ENCODE measurements at places on chromosomes 4 and X. TPM values are rescaled to one million over a fixed set of nuclear protein-coding genes. Genes with fewer than 3 reads are reported as not detected.
A peak's percentile ranks its signal among the peaks of the same experiment; 100 is the strongest.

The SOX3 gene
- total RNA-seq, result 0.98 TPM

The SPIN2A gene
- 1.2 TPM for total RNA-seq

DNA sequence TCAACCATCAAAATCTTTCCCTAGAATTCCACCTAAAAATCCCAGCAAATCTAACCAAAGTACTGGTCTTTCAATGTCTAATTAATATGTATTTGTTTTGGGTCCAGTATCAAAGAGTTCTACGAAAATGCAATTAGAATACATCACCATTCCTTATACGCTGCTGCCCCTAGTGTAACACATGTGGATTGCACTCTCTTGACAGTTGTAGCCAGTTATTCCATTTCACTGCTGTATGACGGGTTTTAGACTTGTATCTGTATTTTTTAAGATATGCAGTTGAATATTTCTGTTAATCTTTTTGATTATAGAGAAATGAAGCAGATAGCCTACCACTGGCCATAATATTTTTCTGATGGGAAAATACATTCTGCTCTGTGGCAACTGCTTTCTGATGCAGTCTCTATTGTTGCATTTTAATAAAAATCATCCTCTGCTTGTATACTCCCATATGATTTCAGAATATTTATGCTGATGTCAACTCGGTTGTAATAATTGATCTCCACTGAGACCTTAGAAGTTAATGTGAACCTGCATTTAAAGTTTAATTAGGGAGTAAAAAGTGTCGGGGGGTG is 17.1 kb upstream of the PAGE2B start:
- no peak overlapping the region for H3K4me3 ChIP-seq
- H3K27ac ChIP-seq, result peak overlapping the region; percentile 67
- no peaks in the 10 kb centered on the region for H3K36me3 ChIP-seq

The HEPH gene
- total RNA-seq, result 83.9 TPM

- H3K27me3 ChIP-seq, result no peaks in the 10 kb centered on the region
- no peaks in the 10 kb centered on the region for H3K36me3 ChIP-seq
- H3K4me3 ChIP-seq, result no peak overlapping the region
- DNase-seq, result no peak
- H3K27ac ChIP-seq, result no peak overlapping the region
Measured at GRCh38 chr4:100286636-100287035, 96.4 kb upstream of the DDIT4L start.

The ZBTB33 gene
- total RNA-seq, result 17.4 TPM

The CASP3 gene
- total RNA-seq, result 44.8 TPM

The SGCB gene
- 81.1 TPM for total RNA-seq

DNA sequence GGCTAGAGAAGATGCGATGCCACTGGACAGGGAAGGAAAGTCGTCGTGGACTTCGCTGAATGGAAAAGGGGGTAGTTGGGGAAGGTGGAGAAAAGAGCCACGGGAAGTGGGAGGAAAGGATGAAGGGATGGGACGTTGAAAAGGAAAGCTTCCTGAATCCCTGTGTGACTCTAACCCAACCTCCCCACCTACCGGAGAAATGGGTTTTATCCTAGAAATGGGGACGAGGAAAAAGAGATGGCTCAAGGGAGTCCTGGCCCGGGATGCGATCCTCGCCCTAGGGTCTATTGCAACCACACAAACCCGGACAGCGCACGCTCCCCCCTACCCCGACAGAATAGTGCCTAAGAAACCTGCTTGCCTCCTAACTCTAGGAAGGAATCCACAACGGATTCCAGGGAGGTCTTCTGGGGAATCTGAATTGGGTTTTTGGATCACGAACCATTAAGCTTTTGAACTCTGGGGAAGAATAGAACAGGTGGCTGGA is 738 bp upstream of the TSPAN5 start:
- peak; percentile 53 for DNase-seq
- H3K27ac ChIP-seq, result peak overlapping the region; percentile 69
- H3K36me3 ChIP-seq, result no peaks in the 10 kb centered on the region

DNA sequence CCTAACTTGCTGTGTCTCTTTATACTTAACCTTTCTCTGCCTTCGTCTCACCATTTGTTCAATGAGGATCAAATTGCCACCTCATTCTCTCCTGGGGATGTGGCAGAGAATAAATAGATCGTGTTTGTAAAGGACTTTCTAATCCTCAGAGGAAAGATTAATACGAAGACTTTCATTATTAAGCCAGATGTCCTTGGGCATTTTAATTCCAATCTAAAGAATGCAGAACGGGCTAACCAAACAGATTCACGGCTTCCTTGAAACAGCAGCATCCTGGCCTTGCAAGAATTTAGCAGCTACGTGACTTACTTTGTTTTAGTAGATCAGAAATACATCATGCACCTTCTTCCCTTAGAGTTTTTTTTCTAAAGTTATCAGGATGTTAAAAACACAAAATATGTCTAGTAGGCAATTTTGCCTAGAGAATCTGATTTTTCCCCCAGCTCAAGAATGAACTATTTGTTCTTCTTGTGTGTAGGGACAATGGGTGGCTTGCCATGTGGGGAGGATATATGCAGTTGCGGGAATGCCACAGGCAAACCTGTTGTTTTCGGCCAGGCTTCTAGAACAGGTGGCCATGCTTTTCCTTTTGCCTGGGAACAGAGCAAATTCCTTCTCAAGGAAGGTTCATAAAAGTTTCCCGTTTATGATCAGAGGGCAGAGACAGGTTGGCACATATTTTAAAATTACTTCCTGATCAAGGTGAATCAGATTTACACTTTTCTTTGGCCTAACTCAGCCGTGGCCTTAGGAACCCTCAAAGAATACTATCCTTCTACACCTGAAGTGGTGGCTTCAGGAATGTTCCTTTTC is 3.0 kb downstream of the MID1 start:
- DNase-seq, result no peak
- peak overlapping the region; percentile 93 for H3K4me3 ChIP-seq
- H3K4me1 ChIP-seq, result peaks cover 19% of the 10 kb centered on the region
- H3K36me3 ChIP-seq, result no peaks in the 10 kb centered on the region

DNA sequence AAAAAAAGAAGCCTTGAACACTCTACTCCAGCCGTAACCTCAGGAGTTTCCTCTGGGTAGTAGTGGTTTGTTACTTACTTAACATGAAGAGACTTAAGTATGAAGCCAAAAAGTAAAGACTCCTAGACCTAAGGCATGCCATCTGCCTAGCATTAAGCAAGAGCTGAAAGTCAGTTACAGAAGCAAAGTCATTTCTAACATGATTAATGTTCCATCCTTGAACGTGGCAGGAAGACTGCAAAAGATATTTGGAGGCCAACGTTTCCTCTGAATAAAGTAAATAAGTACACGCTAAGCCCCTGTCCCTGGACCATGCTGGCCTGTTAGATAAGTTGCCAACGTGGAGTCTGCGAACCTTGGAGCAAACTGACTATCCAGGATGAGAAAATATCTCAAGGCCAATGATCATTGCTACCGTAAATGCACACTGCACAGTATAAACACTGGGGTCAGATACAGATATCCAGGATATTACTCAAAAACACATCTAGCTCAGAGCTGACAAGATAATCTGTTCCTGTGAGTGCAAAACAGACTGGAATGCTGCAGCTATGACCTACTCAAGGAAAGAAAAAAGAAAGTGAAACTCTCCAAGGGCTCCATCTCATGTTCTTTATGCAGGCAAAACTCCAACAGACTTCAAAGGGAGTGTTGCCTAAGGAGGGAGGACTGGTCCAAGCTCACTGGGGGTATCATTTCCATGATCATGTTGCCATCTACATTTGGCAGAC is 255.8 kb downstream of the COL25A1 start:
- H3K36me3 ChIP-seq, result no peaks in the 10 kb centered on the region
- H3K4me1 ChIP-seq, result no peaks in the 10 kb centered on the region
- peak; percentile 73 for DNase-seq
- H3K27me3 ChIP-seq, result no peaks in the 10 kb centered on the region
- no peak overlapping the region for H3K27ac ChIP-seq
- no peak overlapping the region for H3K4me3 ChIP-seq

DNA sequence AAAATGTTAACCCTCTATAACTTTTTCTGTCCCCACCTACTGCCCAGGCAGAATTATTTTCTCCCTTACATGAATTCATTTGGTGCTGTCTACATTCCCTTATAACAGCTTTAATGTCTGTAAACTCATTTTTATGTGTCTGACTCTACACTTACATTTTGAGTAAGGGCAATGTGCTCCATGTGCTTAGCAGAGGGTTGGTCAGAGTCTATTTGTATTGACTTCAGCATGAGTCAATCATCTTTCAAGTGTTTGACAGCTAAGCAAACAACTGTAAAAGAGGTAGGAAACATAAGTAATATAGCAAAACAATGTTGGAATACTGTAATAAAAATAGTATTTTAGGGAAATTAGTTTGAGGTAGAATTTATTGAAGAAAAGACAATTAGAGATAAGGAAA is 6.3 kb downstream of the IL15 start:
- H3K4me3 ChIP-seq, result no peak overlapping the region
- no peak for DNase-seq
- H3K27me3 ChIP-seq, result no peaks in the 10 kb centered on the region
- H3K4me1 ChIP-seq, result peaks cover 30% of the 10 kb centered on the region
- peak overlapping the region; percentile 77 for H3K27ac ChIP-seq

GRCh38 chr4:144592264-144592663 is 53.7 kb upstream of the HHIP start:
- no peaks in the 10 kb centered on the region for H3K27me3 ChIP-seq
- no peak for DNase-seq
- H3K27ac ChIP-seq, result no peak overlapping the region
- H3K4me3 ChIP-seq, result no peak overlapping the region

GRCh38 chrX:149504915-149505651 is at the start of gene IDS:
Gene IDS (minus strand): TSS chrX:149505306. CDS start chrX:149505137, 169 bp downstream.
- DNase-seq, result peak; percentile 74
- H3K27me3 ChIP-seq, result no peaks in the 10 kb centered on the region
- no peaks in the 10 kb centered on the region for H3K36me3 ChIP-seq

DNA sequence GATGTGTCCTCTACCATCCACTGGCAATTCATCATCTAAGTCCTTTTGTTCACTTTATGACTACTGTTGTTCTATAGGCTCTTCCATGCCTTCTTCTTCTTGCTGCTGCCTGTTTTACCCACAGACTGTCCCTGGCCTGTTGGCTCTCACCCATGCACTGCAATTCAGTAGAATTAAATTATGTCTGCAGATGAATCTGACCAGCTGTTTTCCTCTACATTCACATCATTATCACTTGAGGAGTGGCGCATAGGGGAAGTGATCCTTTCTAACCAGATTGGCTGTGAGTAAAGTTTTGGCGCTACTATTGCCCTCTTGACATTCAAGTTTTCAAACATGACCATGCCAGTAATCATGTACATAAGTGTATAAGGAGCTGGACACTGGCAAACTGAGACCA is 91.7 kb downstream of the FRMPD4 start:
- no peaks in the 10 kb centered on the region for H3K36me3 ChIP-seq
- no peak overlapping the region for H3K27ac ChIP-seq
- H3K4me1 ChIP-seq, result no peaks in the 10 kb centered on the region
- no peak overlapping the region for H3K4me3 ChIP-seq

The CAMK2D gene
- 69.8 TPM for total RNA-seq

The DTHD1 gene
- not detected for total RNA-seq

GRCh38 chrX:44104699-44105098 is 131.5 kb upstream of the NDP start:
- no peak overlapping the region for H3K27ac ChIP-seq
- DNase-seq, result no peak
- no peak overlapping the region for H3K4me3 ChIP-seq
- H3K4me1 ChIP-seq, result no peaks in the 10 kb centered on the region
- H3K27me3 ChIP-seq, result no peaks in the 10 kb centered on the region
- no peaks in the 10 kb centered on the region for H3K36me3 ChIP-seq

- H3K27ac ChIP-seq, result no peak overlapping the region
- H3K4me1 ChIP-seq, result peaks cover 4% of the 10 kb centered on the region
- H3K27me3 ChIP-seq, result no peaks in the 10 kb centered on the region
- no peaks in the 10 kb centered on the region for H3K36me3 ChIP-seq
- H3K4me3 ChIP-seq, result no peak overlapping the region
- DNase-seq, result no peak
Measured at GRCh38 chrX:23482561-23482960, 147.9 kb downstream of the PTCHD1 start.

DNA sequence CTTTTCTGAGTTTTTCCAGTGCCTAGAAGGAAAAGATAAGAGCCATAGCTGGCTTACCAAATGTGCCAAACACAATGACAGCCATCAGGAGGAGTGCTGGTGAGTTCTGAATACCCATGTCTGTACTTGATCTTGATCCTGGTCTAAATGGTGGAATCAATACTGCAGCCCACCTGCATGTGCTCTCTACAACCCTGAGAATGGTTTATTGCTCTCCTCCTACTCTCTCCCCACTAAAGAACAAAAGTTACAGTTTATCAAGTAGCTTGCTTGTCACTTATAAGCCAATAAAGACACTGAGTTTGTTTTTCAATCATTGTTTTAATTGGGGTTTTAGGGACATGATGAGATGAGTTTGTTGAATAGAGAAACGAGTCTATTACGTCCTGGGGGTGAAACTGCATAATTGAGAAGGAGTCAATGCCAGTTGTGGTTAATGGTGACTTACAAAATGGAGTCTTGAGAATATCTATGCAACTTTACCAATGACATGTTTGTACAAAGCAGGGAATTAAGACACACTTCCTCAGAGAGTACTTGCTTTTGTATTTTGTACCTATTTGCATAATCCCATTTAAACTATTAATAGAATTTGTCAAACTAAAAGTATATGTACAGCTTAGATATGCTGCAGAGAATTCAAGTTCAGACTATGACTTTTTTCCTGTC is 20.8 kb upstream of the CXCL3 start:
- H3K27ac ChIP-seq, result no peak overlapping the region
- H3K27me3 ChIP-seq, result no peaks in the 10 kb centered on the region
- no peaks in the 10 kb centered on the region for H3K36me3 ChIP-seq
- H3K4me1 ChIP-seq, result no peaks in the 10 kb centered on the region
- H3K4me3 ChIP-seq, result no peak overlapping the region

GRCh38 chrX:13761606-13762414 is 27.3 kb downstream of the OFD1 start:
- no peak overlapping the region for H3K27ac ChIP-seq
- H3K36me3 ChIP-seq, result peaks cover 16% of the 10 kb centered on the region
- no peaks in the 10 kb centered on the region for H3K27me3 ChIP-seq
- no peak for DNase-seq

GRCh38 chrX:77962068-77962902 is 7.2 kb downstream of the PGAM4 start:
- no peaks in the 10 kb centered on the region for H3K27me3 ChIP-seq
- H3K27ac ChIP-seq, result no peak overlapping the region
- H3K4me1 ChIP-seq, result no peaks in the 10 kb centered on the region
- no peak overlapping the region for H3K4me3 ChIP-seq

The SPANXN2 gene
- total RNA-seq, result not detected

GRCh38 chr4:76420762-76421581 is at the start of gene CCDC158:
Gene CCDC158 (minus strand): TSS chr4:76421141. CDS start chr4:76403207, 17,934 bp downstream.
- no peaks in the 10 kb centered on the region for H3K4me1 ChIP-seq
- H3K27ac ChIP-seq, result no peak within 1 kb of the TSS
- no peaks in the 10 kb centered on the region for H3K36me3 ChIP-seq
- H3K4me3 ChIP-seq, result peak within 1 kb of the TSS; percentile 52
- H3K27me3 ChIP-seq, result no peaks in the 10 kb centered on the region

DNA sequence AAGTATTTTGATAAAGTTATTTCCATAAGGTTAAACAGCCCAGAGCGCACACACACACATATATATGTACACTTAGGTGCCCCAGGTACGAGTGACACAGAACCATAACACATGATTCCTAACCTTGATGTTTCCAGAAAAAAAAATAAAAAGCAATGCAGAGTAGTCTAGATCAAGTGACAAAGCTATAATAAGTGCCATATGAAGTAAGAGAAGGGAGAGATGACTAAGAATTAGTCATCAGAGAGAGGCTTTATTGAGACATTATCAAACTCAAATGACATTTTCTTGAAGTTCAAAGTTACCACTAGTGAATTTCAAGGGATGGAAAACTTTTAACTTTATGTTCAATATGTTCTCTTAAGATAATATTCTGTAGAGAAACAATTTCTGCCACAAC is 215.0 kb downstream of the HTR2C start:
- no peaks in the 10 kb centered on the region for H3K27me3 ChIP-seq
- H3K36me3 ChIP-seq, result no peaks in the 10 kb centered on the region
- H3K4me1 ChIP-seq, result no peaks in the 10 kb centered on the region
- DNase-seq, result no peak
- no peak overlapping the region for H3K27ac ChIP-seq

All from astrocyte (in vitro differentiated cells and primary cell).